Prostate gland (tissue), 2 donors: ENCODE measurements at places on chromosomes 5 and 9. TPM values are rescaled to one million over a fixed set of nuclear protein-coding genes. Genes with fewer than 3 reads are reported as not detected.

- DNase-seq, result no peak
- H3K36me3 ChIP-seq, result no peaks in the 10 kb centered on the region
- no peaks in the 10 kb centered on the region for H3K27me3 ChIP-seq
Measured at GRCh38 chr5:55176176-55176818, 3.3 kb upstream of the CDC20B start.

- DNase-seq, result no peak
- H3K4me1 ChIP-seq, result no peaks in the 10 kb centered on the region
- no peak overlapping the region for H3K27ac ChIP-seq
- H3K4me3 ChIP-seq, result no peak overlapping the region
- no peaks in the 10 kb centered on the region for H3K27me3 ChIP-seq
Measured at GRCh38 chr5:127205147-127205546, 85.4 kb upstream of the MEGF10 start.

- no peaks in the 10 kb centered on the region for H3K4me1 ChIP-seq
- DNase-seq, result no peak
- no peak overlapping the region for H3K4me3 ChIP-seq
- no peaks in the 10 kb centered on the region for H3K27me3 ChIP-seq
Measured at GRCh38 chr5:72157625-72157962, 50.3 kb downstream of the MAP1B start.

DNA sequence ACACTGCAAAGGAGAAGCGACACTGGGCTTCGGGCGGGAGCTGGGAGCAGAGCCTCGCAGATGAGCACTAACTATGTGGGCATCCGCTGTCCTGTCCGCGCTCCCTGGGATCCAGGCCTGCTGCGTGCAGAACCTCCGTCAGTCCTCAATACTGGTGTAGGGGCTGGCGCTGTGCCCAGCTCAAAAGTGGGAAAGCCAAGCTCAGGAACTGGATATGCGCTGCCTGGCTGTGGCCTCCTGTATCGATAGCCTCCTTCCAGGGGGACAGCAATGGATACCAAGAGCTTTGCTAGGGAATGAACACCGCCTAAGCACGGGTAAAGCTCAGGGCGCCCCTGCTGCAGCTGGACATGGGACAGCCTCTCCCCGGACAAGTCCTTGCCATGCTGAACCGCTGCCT is 270.4 kb downstream of the NSG2 start:
- peaks cover 3% of the 10 kb centered on the region for H3K27me3 ChIP-seq
- H3K4me3 ChIP-seq, result no peak overlapping the region
- DNase-seq, result no peak
- H3K36me3 ChIP-seq, result no peaks in the 10 kb centered on the region

GRCh38 chr9:109349421-109349846 is 28.6 kb upstream of the EPB41L4B start:
- H3K27me3 ChIP-seq, result no peaks in the 10 kb centered on the region
- no peak overlapping the region for H3K4me3 ChIP-seq
- no peak overlapping the region for H3K27ac ChIP-seq

GRCh38 chr5:113199122-113199905 is 222.7 kb downstream of the DCP2 start:
- no peak for DNase-seq
- H3K27ac ChIP-seq, result no peak overlapping the region
- no peaks in the 10 kb centered on the region for H3K27me3 ChIP-seq
- H3K4me1 ChIP-seq, result no peaks in the 10 kb centered on the region

DNA sequence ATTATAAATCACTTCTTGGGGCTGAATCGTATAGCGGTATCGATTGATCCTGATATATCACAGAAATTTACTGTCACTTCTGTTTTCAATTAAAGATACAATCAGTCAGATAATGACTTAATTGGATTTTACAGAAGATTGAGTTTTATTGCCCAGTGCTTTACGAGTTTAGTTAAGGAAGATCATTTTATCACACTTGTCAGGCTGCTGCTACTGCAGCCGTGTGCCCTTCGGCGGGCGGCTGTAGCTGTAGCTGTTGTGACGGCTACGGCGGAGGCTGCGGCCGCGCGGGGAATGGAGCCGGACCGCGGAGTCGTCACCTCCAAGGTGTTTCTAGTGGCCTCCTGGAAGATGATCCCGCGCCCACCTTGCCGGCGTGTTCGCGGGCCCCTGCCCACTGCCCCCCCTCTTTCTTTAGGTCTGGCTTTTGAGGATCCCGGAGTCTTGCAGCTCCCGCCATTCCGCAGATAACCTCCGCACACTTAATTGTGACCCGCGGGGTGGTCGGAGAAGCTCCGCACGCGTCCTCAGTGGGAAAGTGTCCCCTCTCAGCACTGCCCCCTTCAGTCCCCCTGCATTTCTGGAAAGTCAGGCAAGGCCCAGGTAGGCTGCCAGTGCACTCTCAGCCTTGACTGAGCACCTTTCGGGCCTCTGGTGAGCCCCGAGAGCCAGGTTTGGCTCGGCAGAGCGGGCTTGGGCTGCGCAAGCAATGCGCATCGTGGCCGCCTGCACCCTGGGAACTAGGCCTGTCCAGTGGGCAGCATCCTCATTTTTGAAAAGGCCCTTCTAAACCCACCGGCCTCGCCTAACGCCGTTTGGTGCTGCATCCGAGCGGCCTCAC is 6.9 kb upstream of the DMRT3 start:
- peaks cover 67% of the 10 kb centered on the region for H3K27me3 ChIP-seq
- DNase-seq, result no peak
- no peaks in the 10 kb centered on the region for H3K36me3 ChIP-seq
- H3K4me3 ChIP-seq, result no peak overlapping the region

- H3K27me3 ChIP-seq, result peaks cover 15% of the 10 kb centered on the region
- peak overlapping the region; percentile 19 for H3K4me3 ChIP-seq
- no peak overlapping the region for H3K27ac ChIP-seq
- H3K4me1 ChIP-seq, result peaks cover 15% of the 10 kb centered on the region
- no peaks in the 10 kb centered on the region for H3K36me3 ChIP-seq
- DNase-seq, result no peak
Measured at GRCh38 chr5:173329491-173330337, 1.5 kb upstream of the STC2 start.

DNA sequence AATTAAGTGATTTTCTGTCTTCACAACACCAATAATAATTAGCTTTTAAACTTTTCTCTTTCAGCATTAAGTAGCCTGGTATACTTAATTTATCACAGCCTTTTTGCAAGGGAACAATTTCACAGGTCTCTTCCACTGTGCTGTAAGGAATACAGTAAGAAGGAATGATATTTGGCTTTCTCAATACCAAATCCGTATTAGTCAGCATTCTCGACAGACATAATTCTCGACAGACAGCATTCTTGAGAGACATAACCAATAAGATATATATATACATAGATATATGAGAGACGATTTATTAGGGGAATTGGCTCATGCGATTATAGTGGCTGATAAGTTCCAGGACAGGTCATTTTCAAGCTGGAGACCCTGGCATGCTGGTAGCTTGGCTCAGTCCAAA is 18.0 kb downstream of the PRKAA1 start:
- no peak for DNase-seq
- no peak overlapping the region for H3K4me3 ChIP-seq
- H3K27me3 ChIP-seq, result no peaks in the 10 kb centered on the region

GRCh38 chr5:56729488-56729887 is 85.9 kb upstream of the MAP3K1 start:
- H3K27me3 ChIP-seq, result no peaks in the 10 kb centered on the region
- DNase-seq, result no peak
- H3K36me3 ChIP-seq, result no peaks in the 10 kb centered on the region
- H3K4me1 ChIP-seq, result no peaks in the 10 kb centered on the region
- no peak overlapping the region for H3K27ac ChIP-seq

DNA sequence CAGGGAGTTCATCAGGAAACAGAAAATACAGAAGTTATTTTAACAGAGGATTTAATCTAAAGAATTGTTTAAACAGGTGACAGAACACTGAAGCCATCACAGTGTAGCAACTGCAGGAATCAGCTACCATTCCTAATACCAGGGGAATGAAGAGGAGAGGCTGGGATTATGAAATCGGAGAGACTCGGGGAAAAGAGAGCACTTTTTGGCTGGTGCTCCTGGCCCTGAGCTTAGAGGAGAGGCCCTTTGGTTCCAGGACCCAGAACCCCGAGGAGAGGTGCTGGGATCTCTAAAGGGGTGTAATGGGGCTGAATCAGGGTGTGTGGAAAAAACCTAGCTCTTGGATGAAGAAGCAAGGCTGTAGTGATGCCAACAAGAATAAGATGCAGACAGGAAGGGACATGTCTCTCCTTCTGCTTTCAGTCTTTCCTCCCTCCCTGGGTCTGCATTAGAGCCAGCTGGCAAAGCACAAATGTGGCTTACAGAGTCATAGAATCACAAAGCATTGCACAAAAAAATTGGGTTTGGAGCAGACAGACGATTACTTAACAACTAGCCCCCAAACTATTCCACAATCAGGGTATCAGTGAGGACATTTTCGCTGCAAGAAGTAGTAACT is 11.6 kb upstream of the SFXN1 start:
- H3K4me3 ChIP-seq, result no peak overlapping the region
- H3K4me1 ChIP-seq, result no peaks in the 10 kb centered on the region
- no peaks in the 10 kb centered on the region for H3K27me3 ChIP-seq
- H3K36me3 ChIP-seq, result no peaks in the 10 kb centered on the region
- peak overlapping the region; percentile 55 for H3K27ac ChIP-seq

DNA sequence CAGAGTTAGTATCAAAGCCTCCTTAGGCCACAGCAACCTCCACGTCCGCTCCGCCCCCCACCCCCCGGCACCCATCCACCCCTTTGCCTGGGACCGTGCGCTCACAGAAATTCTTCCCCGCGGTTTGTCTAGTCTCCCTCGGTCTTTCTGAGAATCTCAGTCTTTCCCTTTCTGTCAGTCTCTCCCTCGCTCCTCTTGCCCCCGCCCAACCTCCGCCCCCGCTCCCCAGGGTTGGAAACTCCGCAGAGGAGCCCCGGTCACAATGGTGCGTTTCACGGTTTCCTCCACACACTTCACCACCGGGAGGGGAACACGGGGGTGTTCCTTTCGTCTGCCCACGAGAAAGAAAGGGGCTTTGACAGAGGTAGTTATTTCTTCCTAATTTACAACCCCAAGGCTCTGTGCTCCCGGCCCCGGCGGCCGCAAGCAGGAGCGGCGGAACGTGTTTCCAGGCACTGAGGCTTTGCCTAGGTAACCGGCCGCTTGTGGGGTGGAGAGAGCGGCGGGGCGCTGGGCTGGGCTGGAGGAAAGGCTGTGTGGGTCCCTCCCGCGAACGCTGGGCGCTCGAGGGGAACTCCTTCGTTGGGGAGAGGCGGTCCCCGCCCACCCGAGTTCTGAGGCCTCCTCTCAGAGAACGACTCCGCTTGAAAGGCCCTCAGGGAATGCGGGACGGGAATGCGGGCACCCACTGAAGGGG is 2.1 kb downstream of the NR4A3 start:
- no peaks in the 10 kb centered on the region for H3K36me3 ChIP-seq
- H3K4me1 ChIP-seq, result peaks cover 8% of the 10 kb centered on the region
- DNase-seq, result peak; percentile 27
- H3K27me3 ChIP-seq, result no peaks in the 10 kb centered on the region
- H3K4me3 ChIP-seq, result peak overlapping the region; percentile 76

- H3K4me1 ChIP-seq, result no peaks in the 10 kb centered on the region
- no peaks in the 10 kb centered on the region for H3K27me3 ChIP-seq
- H3K4me3 ChIP-seq, result no peak overlapping the region
- H3K27ac ChIP-seq, result no peak overlapping the region
Measured at GRCh38 chr9:77750284-77750683, 102.2 kb upstream of the GNA14 start.

GRCh38 chr5:138245717-138246116 is 28.7 kb downstream of the GFRA3 start:
- H3K27me3 ChIP-seq, result no peaks in the 10 kb centered on the region
- H3K4me3 ChIP-seq, result no peak overlapping the region
- no peak overlapping the region for H3K27ac ChIP-seq
- H3K4me1 ChIP-seq, result no peaks in the 10 kb centered on the region

SLCO6A1 gene
- 1.7 TPM for total RNA-seq

FYB1 gene
- 4.0 TPM for total RNA-seq

GABRA6 gene
- not detected for total RNA-seq

NSMF gene
- total RNA-seq, result 128 TPM

CAVIN4 gene
- 0.50 TPM for total RNA-seq

ZNF483 gene
- total RNA-seq, result 30.4 TPM

TUT7 gene
- 44.0 TPM for total RNA-seq

GPRIN1 gene
- 0.14 TPM for total RNA-seq
